Hematopoietic multipotent progenitor cell treated with erythropoietin and hydrocortisone succinate and interleukin-3 and kit ligand, for 17 days (in vitro differentiated cells): ENCODE measurements at places on chromosomes 1 and 21.

GRCh38 chr1:223720971-223721591, 8.7 kb downstream of the CAPN2 start:
- DNase-seq = no peak

DNA sequence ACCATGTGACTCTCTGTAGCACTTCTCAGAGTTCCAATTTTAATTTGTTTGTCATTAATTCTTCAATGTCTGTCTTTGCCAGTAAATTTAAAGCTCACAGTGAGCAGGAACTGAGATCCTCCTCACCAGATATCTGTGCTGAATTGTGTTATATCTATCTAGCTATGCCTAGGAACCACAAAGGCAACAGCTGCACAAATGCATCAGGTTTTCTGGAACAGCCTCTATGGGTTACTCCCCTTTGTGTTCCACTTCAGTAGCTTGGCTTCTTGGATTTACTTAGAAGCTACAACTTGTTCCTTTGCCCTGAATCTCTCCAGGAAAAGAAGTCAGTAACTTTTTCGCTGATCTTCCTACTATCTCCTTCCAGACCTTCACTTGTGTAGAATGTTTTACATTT, 1237.8 kb upstream of the ADGRL4 start:
- no peak for DNase-seq

DNA sequence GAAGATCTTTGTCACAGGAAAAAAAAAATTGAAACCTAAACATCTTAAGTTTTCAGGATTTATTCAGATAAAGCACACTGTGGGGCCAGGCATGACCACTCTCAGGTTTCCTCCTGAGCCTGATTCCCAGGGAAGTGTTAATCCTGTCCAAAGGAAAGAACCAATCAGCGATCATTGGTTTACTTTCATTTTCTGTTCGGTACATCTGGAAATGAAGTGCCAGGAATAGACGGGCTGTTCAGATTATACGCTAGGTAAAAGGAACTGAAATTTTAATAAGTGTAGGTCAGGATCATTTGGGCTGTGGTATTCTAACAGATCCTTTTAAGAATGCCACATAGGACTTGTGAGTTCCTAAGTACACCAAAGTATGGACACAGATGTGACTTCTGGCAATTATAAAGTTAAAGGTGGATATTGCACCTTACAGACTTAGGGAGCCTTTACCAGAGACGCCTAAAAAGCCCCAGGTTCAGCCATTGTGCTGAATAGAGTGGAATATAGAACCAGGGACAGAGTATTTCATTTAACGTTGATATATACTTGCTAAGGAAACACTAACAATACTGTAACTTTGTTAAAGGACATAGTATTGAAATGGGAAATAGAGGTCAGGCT, 9.3 kb upstream of the CACYBP start:
- DNase-seq = peak; percentile 51

GRCh38 chr1:197811769-197812168, 36.5 kb upstream of the DENND1B start:
- DNase-seq = no peak

GRCh38 chr1:150332651-150333290, 11.4 kb downstream of the PRPF3 start:
- DNase-seq = no peak

- DNase-seq = no peak
These were observed 62.1 kb downstream of the MEF2D start for GRCh38 chr1:156438278-156438987.

DNA sequence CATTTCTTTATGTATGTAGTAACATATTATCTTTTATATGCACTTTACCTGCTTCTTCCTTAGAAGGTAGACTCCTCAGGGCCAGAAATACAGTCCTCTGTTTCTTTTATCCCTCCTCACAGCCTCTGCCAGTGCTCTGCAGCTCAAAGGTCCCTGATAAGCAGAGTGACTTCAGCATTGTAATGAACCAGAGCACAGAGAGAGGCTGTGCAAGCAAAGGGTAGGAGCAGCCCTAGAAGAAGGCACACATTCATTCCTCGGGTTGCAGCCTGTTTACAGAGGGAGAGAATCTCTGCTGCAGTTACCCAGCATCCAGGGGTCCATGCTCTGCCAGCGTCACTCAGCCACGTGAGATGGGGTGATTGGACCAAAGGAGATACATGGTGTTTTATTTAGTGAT, 101.1 kb downstream of the RHOU start:
- DNase-seq = no peak

GRCh38 chr1:7550981-7551380, 220.1 kb upstream of the VAMP3 start:
- DNase-seq = no peak

DNA sequence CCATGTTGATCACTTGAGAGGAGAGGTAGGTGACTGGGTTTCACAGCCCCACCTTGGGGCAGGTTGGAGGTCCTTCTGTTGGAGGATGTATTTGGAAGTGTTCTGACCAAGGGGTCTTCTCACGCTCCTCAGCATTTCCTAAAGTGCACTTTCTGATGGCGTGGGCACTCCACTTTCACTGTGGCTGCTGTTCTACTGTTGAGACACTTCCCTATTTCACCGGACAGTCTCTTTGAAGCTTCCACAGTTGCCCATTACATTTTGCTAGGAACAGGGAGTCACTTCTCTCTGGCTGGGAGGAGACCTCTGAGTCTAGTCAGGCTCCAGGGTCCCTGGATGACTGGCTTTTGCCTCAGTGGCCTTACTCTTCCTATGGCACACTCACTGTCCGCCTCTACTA, 180.0 kb upstream of the LMO4 start:
- DNase-seq = no peak

GRCh38 chr1:62384276-62385005, 52.4 kb upstream of the USP1 start:
- DNase-seq = no peak

- no peak for DNase-seq
These were observed 95.0 kb downstream of the KCND3 start for GRCh38 chr1:111894497-111894896.

DNA sequence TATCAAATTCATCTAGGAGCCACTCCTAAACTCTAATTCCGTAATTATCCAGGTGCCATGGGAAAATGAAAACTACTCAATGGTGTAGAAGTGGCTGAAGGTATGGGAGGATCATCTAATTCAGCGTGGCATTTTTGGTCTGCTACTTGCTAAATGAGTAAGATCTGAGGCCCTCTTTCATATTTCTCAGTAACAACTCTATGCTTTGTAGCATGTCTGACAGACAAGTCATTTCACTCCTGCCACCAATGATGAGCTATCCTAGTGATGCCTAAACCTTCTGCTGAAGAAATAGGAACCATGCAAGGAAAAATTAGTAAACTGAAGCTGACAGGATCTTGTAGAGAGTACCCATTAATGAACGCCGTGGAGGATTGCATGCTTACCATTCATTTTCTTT, 145.3 kb downstream of the NTNG1 start:
- DNase-seq = no peak

DNA sequence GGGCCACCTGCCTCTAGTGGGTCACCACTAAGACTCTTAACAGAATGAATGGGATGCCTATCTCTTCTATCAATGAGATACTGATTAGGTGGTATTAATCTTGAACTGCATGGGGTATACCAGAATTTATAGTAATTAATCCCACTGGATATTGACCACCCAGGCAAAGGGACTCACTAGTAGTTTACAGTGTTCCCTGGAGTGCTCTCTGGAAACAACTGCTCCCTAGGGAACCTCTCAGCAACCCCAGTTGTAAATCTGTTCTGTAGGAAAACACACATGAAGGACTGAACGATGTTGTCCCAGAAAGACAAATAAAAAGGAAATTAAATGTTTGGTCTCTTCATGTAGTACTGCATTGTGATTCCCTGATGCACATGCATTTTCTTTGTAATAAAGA, 430.5 kb downstream of the HLX start:
- no peak for DNase-seq

- no peak for DNase-seq
These were observed 68.6 kb downstream of the TGFBR3 start for GRCh38 chr1:91817211-91817905.

GRCh38 chr1:234755449-234755863, 145.5 kb upstream of the IRF2BP2 start:
- peak; percentile 91 for DNase-seq

- DNase-seq = no peak
These were observed 50.5 kb upstream of the PRELP start for GRCh38 chr1:203424861-203425662.

DNA sequence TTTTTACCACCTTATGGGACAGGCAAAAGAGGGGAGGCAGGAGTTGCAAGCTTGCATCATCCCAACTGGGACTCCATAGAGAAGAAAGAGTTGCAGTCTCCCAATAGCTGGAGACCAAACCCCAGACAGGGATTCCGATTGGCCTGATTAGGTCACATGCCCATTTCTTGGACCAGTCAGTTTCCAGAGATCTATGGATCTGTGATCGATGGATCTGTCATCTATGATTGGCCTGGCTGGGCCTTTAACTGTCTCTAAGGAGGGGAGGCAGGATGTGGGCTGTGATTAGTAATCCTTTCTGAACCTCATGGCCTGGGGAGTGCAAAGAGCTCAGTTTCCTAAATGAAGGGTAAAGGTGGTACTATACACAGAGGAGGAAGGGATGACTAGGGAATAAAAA, 252.1 kb downstream of the MATN1 start:
- DNase-seq = no peak

GRCh38 chr1:182329471-182329870, 62.1 kb downstream of the GLUL start:
- no peak for DNase-seq

GRCh38 chr21:39125752-39126485, 57.3 kb downstream of the PSMG1 start:
- no peak for DNase-seq

DNA sequence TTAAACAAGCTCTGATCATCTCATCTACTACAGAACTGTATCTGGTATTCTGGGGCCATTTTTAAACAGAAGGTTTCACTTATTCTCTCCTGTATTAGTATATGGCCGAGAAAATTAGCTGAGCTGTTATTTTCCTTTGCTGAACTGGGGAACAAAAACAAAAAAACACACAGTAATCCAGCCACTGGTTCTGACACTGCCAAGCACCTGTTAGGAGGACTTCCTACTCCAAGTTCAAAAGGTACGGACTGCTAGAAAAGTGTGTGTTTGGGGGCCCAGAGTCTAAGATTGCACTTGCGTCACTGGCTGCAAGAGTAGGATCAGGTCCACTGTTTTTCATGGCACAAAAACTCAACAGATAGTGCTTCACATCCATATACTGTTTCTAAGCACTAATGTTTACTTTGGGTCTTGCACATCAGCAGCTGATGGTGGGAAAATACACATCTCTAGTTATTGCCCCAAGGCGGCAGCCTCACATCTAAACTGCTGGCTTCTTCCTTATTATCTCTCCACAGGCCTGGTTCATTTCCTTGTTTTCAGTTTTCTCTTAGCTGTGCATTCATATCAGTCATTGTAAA, 226.1 kb downstream of the FGGY start:
- DNase-seq = no peak

DNA sequence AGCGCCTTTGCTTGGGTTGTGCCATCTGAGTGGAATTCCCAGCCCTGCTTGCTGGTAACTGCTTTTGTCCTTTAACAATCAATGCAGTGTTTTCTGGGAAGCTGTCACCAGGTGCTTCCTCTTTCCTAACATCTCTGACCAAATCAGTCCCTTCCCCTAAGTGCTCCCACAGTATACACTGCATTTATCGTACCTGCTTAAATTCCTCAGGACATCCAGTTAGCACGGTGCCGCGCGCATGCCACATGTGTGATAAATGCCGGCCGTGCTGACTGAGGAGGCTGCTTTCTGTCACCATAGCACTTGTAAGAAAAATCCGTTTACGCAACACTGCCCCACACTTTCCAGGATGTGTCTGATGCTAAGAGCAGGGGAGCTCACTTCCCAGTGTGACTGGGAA, 115.4 kb downstream of the BCAR3 start:
- no peak for DNase-seq

DNA sequence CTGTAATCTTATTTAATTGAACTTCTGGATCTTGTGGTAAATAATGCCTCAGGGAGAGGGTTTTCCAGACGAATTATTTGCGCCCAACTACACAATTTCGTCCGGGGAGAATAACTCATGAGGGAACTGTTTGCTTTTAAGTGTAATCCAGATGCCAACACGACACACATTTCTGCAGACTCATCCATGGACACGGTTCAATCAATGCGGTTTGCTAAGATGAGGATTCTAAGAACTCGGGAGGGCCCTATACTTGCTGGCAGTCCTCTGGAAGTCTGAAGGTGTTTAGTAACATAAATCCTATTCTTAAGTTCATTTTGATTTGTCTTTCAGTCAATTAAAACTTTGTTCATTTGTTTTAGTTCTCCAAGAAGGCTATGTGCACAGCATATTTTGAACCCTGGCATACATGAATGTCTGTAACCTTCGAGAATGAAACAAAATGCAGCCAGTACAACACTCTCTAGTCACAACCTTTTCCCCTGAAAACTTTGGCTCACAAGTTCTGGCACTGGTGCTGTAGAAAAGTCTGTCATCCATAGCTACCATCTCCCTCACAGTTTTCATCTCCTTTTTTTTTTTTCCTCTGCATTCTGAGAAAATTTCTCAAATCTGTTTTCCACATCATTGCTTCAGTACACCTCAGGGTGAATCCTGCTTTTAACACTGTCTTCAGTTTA, 38.8 kb downstream of the DIPK1A start:
- DNase-seq = no peak

DNA sequence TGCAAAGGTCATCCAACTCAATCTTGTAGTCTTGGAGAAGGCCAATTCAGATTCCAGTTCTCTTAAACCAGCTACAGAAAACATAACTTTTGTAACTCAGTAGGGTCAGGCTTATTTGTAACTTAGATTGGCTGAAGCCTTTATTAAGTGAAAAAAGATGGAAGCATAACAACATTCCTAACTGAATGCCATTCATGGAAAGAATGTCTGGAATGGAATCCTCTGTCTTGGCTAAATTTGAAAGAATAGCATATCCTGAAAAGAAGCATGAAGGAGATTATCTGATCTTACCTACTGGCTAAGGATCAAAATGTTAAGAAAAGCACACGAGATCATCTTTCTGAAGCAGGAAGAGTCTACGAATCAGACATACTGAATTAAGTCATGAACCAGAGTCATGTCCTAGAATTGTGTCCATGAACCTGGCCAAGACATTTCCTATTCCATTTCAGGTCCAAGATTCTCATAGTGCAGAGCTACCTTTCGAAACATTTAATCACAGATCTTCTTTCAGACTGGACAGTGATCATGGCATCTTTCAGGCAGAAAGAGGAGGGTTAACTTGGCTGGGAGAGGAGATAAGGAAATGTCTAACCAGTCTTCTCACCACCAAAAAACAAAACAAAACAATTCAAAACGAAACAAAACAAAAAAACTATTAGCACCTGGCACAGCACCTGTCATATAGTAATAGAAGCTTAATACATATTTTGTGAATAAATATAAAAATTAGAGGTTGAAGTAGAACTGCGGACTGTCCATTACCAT, 75.6 kb downstream of the XCL2 start:
- no peak for DNase-seq

GRCh38 chr1:47645151-47645550, 207.3 kb downstream of the FOXD2 start:
- DNase-seq = no peak
